ENCODE measurements at places on chromosomes 2 and 18.
A peak's percentile ranks its signal among the peaks of the same experiment; 100 is the strongest.

GRCh38 chr18:14919666-14920065, 171.7 kb downstream of the ANKRD30B start:
- DNase-seq: no peak

- no peak for DNase-seq
These were observed 58.5 kb upstream of the RAB27B start for GRCh38 chr18:54769526-54770464.

- no peak for DNase-seq
These were observed 11.6 kb downstream of the PNO1 start for GRCh38 chr2:68169308-68169707.

DNA sequence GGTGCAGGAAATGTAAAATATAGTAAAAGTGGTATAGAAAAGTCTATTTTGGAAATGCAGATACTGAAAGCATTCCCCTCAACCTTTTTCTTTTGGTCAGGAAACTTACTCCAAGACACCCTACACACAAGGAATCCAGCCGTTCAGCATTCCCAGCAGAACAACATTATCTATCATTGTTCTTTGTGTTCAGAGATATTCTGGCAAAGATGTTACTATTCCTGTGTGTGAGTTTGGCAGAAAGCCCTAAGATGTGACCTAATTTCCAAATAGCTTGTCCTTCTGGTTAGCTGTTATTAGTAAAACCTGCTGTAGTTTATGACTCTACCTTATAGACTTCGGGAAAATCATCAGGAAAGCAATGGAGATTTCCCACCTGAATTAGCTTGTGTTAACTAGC, 78.1 kb upstream of the PELI1 start:
- DNase-seq: no peak

- peak; percentile 64 for DNase-seq
These were observed 18.9 kb downstream of the SMAD7 start for GRCh38 chr18:48931680-48932461.

Data from activated naive CD4-positive, alpha-beta T cell treated with Interleukin-2 at 50 U/mL for 16 hours (primary cell).